Gastroesophageal sphincter (tissue), 4 donors: ENCODE measurements at places on chromosomes 3 and 15. TPM values are rescaled to one million over a fixed set of nuclear protein-coding genes. Genes with fewer than 3 reads are reported as not detected.

The PGBD4 gene
- total RNA-seq = 1.2 TPM

The CADM2 gene
- total RNA-seq = 9.1 TPM

The MYH15 gene
- not detected for total RNA-seq

The OXTR gene
- 0.49 TPM for total RNA-seq

The UROC1 gene
- total RNA-seq = not detected

The ITPKA gene
- 0.94 TPM for total RNA-seq

The FURIN gene
- total RNA-seq = 75.4 TPM

The GP9 gene
- not detected for total RNA-seq

The MYRIP gene
- 6.3 TPM for total RNA-seq

- ATAC-seq = no peak
Measured at GRCh38 chr3:129377615-129378014, 50.8 kb downstream of the EFCAB12 start.

- ATAC-seq = peak; percentile 94
Measured at GRCh38 chr15:75723847-75724660, 11.4 kb upstream of the CSPG4 start.

- ATAC-seq = no peak
Measured at GRCh38 chr3:114556657-114557213, 262.9 kb downstream of the TIGIT start.

GRCh38 chr3:72295962-72296450 is 511.1 kb upstream of the PROK2 start:
- no peak for ATAC-seq

DNA sequence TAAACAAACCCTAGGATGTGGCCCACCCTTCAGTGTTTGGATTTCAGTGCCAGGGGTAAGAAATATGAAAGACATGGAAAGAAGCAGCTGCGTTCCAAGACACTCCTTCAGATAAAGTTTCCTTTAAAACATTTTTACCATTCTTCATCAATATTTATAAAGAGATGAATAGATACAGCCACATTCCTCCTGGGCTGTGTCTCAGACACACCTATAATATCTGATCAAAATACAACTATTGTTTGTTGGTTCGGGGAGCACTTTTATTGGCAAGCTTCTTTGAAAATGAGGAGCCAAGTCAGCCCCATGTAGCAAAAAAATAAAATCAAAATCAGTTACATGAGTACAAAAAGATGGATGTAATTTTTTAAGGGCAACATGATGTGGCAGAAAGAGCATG is 53.2 kb downstream of the RPL22L1 start:
- no peak for ATAC-seq

GRCh38 chr3:196210673-196211556 is at the start of gene ZDHHC19:
TSS of gene ZDHHC19 (minus strand) at chr3:196211400. CDS start at chr3:196211315, 85 bp downstream.
- ATAC-seq = no peak

DNA sequence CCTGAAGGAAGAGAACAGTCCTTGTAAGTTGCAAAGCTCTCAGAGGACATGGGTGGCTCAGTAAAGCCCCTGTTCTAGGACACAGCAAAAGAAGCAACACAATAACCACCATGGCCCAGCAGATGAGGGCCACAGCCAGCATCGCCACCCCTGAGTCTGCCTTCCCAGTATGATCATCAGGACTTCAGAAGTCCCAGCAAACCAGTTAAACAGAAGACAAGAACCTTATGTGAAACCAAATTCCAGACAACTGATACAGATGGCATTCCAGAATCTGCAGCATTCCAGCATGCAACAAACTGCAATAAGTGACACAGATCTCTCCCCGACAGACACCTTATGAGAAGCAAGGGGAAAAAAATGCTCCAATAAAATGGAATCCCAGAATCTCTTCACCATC is 30.4 kb downstream of the SPINK8 start:
- ATAC-seq = no peak

GRCh38 chr3:9552252-9552999 is 1.2 kb downstream of the LHFPL4 start:
- no peak for ATAC-seq

DNA sequence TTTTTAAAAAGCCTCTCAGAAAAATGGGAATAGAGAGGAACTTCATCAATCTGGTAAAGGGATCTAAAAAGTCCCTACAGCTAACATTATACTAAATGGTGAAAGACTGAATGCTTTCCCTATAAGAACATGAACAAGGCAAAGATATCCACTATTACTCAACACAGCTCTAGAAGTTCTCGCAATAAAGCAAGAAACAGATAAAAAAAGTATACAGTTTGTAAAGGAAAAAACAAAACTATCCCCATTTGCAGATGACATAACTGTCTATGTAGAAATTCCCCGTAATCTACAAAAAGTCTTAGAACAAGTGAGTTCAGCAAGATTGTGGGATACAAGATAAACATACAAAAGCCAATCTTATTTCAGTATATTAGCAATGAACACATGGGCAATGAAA is 15.4 kb downstream of the EDC3 start:
- no peak for ATAC-seq

GRCh38 chr3:16059081-16059537 is 115.4 kb upstream of the GALNT15 start:
- ATAC-seq = no peak

DNA sequence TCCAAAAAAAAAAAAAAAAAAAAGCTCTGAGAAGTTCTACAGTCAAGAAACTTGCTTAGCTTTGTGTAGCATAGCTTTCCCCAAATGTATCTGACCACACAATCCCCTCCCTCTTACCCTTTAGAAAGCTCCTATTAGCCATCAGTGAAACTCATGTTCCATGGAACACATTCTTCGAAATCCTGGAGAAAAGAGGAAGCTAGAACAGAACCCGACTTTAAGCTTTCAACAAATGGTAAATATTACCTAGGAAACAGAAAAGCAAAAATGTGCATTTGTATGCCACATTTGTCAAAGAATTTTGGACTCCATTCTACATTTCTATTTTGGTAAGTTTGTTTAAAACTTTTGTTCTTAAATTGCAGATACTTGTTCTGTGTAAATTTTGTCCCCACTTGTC is 17.4 kb upstream of the CRTC3 start:
- ATAC-seq = no peak

- ATAC-seq = no peak
Measured at GRCh38 chr3:79184251-79184650, 583.5 kb downstream of the ROBO1 start.

DNA sequence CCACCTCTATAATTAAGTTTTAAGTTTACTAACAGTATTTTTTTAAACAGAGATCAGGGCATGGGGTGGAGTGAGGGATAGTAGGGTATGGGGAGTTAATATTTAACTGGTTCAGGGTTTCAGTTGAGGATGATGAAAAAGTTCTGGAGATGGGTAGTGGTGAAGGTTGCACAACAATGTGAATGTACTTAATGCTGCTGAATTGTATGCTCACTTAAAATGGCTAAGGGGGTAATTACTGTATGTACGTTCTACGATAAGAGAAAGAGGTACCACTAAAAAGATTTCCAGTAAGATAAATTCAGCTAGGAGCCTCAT is 101.4 kb downstream of the TNIK start:
- no peak for ATAC-seq

DNA sequence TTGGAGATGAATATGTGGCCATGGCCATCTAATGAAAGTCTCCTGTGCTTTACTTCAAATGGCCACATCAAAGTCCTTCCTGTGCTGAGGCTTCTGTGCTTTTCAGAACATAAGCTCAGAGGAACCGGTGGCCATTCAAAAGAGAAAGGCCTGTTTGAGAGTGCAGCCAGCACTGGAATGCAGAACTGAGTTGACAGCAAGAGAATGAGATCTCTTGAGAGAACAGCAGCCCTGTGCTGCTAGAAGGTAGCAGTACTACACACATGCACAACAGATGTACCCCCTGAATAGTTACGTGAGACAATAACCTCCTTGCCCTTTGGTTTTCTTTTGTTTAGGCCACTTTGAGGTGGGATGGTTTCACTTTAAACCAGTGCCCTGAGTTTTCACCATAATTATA is 292.5 kb downstream of the PTPRG start:
- ATAC-seq = no peak
